Esophagus squamous epithelium (tissue), 5 donors: ENCODE measurements at places on chromosomes 4 and X.

DNA sequence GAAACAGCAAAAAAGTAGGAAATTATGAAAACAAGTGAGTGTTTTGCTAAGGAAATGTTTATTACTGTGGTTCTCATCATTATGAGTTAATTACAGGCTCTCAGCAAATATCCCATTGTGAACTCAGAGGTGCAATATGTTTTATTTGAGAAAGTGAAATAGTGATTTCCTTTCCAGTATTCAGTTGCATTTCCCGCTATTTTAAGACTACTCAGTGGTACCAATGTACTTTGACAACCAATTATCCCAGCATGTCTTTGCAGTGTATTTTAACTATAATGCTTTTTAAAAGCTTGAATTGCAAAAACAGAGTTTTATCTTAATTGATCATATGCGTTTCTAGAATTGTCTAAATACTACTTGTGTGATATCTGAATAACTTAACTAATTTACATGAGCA is 383.8 kb upstream of the TENM3 start:
- no peak for DNase-seq

DNA sequence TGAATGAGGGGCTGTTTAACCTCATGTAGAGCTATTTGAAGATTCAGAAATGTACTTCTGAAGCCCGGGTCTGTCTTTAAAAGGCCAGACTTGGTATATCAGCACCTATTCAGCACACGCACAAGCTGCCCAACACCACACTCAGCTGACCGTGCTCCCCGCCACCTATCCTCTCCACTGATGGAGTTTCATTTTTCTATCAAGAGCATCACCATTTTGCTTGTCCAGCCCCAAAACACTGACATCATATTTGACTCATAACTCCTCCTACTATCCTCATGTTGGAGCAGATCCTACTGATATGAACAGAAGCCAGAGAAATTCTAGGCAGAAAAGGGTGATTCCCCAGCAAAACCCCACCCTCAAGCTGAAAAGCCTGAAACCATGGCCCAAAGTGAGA is 100.3 kb downstream of the SORBS2 start:
- no peak for DNase-seq

DNA sequence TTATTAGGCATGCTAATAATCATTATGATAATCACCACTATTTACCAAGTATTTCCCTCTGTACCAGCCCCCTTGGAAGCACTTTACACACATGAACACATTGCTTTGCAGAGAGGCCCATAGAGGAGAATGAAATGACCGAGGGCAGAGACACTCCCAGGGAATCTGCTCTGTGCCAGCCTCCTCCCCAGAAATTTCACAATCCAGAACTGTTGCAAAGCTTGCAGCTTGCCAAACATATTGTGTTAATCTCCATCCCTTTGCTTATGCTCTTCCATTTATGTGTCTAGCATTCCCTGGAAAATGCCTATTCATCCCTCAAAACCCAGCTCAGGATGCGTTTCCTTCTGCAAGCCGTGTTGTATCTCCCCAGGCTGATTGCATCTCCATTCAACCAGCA is 37.8 kb downstream of the CYTL1 start:
- no peak for DNase-seq

DNA sequence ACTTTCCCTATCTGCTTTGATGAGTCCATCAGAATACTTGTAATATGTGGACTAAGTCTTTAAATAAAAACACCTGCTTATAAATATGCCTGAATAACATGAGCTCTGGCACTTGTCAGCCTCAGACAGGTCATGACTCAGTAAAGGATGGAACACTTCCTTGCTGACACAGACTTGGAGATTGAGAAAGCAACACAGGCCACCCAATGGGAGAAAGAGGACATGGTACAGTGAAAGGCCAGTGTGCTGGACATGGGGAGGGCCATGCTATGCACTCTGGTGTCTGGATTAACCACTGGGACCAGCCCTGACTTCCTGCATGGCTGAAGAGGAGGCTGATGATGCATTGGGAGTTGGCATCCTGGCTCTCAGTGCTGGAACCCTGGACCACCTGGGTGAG is 149.5 kb downstream of the DHRSX start:
- no peak for DNase-seq

DNA sequence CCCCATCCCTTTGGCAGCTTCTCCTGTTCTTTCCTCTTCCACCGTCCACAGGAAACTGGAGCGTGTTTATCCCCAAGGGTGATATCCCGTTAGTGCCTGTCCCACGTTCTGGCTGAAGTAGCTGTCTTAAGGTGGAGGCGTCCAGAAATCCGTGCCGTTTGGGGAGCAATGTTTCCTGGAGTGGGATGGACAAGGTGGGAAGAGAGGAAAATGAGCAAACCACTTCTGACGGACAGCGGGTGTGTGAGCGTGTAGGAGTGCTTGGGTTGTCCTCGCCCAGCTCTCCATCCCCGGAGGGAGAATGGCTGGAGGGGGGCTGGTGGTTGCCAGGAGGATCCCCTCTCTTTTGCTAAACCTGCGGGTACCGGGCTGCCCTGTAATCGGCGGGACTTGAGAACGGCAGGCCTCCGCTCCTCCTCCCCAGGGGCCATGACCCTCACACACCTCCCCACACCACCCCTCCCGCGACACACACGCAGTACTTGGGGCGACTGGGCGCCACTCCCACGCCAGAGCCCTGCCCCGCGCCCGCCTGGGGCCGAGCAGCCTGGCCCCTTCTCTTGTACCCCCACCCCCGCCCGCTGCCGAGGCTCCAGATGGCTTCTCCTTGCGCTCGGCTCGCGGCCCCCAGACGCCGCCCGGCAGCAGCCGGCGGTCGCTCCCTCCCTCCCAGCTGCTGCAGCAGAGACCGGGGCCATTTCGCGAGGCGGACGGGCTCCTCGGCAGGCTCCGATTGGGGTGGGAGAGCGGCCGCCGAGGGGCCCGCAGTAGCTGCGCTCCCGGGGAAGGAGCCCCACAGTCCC is 13.9 kb upstream of the PRDM8 start:
- DNase-seq, result no peak

DNA sequence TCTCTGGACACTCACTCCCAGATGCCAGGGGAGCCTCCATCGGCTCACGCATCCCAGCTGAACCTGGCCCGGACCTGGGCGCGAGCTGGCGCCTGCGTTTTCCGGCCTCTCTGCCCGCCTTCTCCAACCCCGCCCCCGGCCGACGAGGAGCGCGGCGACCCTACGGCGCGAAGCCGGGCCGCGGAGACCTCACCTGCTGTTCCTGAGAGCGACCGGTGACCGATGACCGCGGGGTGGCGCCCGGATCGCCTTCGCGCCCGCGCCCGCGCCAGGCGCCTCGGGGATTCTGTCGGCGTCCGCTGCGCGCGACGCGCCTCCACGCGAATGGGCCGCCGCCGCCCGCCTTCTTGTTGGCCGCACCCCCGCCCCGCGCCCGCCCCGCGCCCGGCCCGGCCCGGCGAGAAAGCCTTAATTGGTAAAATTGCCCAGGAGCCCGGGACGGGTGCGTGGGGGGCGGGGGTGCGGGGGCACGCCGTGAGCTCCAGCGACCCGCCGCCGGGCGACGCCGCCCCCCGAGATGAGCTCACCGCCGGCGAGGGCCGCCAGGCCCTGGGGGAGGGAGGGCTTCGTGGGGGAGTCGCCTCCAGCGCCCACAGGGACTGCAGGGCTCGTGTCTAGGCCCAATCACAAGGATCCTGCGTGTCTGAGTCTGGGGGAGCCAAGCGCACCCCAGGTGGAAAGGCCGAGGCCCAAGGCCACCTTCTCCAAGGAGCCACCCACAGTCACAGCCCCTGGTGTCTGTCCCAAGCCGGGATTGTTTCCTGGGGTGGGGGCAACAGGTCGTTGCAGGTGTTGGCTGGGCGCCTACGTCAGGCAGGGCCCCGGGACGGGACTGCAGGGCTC is at the start of gene FLNA:
FLNA (minus strand) TSS at position 322 of the 843 bp plus-strand sequence. CDS start 3,389 bp downstream, outside the sequence.
- no peak for DNase-seq

DNA sequence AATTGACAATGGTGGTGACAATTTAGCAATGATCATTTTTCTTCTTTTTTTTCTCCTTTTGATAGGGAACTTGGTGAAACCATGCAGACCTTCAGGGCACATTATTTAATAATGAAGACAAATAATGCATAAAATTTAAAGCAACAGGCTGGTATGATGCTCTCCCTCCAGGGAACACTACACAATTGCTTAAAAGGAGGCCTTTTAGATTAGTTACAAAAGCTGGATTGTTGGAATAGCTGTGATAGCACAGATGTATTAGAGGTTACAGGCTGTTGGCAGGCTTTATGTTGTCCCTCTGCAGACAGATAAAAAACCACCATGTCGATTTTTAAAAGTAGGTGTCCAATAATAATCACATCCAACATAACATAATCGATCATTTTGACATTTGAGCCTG is 307.0 kb downstream of the ADGRL3 start:
- no peak for DNase-seq

GRCh38 chr4:24796620-24797019 is 1.2 kb downstream of the SOD3 start:
- no peak for DNase-seq

- DNase-seq, result no peak
Observed at GRCh38 chr4:76430519-76431388, 4.3 kb upstream of the SHROOM3 start.

DNA sequence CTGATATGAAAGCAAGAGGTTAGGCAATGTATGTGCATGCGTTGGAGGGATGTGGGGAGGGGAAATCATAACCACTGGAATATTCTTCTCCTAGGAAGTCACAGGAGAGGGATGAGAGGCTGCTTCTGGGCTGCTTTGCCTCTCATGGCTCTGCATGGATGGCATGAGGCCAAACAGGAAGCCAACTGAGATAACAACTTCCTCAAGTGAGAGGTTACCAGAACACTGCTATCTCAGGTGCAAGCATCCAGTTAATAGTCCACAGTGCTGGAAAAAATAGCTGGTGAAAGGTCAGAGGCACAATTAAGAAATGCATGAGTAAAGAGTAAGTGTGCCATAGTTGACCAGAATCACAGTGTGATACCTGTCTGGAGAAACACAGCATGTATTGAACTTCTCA is 113.3 kb downstream of the ELOVL6 start:
- DNase-seq, result no peak

GRCh38 chr4:94533405-94534223 is 81.9 kb downstream of the PDLIM5 start:
- no peak for DNase-seq

DNA sequence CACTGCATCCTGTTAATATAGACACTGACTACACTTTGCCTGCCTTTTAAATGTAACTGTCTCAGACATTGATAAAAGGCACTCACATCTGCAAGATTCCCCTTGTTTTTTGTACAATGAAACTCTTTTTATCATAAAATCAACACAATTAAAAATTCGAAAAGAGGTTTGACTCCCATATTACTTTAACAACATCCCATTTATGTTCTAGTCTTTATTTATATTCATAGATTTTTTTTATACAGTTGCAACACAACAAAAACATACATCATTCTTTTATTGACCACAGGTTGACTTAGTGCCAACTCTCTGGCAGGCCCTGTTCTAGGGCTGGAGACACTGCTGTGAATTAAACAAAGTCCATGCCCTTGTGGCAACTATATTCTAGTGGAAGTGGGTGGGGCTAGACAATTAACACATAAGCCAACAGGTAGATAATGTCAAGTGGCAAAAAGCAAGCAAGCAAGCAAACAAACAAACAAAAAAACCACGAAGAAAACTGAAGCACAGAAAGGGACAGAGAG is 36.8 kb downstream of the ANK2 start:
- DNase-seq, result no peak

- no peak for DNase-seq
Observed at GRCh38 chrX:119273420-119274192, 37.5 kb downstream of the PGRMC1 start.

DNA sequence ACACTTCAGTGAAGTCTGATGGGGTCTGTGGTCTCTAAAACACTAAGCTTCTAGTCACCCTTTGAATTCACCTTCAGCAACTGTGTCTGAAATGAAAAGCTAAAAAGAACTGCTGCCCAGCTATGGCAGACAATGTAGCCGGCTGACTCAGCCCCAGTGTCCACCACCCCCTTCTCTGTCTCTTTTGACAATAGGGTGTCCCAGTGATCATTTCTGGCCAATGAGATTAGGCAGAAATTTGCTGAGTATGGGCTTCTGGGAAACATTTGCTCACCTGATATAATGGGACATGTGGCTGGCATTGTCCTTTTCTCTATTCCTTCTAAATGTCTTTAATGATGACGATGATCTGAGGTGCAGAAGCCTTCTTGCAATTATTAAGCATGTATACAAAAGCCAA is 20.6 kb downstream of the IGFBP7 start:
- no peak for DNase-seq

DNA sequence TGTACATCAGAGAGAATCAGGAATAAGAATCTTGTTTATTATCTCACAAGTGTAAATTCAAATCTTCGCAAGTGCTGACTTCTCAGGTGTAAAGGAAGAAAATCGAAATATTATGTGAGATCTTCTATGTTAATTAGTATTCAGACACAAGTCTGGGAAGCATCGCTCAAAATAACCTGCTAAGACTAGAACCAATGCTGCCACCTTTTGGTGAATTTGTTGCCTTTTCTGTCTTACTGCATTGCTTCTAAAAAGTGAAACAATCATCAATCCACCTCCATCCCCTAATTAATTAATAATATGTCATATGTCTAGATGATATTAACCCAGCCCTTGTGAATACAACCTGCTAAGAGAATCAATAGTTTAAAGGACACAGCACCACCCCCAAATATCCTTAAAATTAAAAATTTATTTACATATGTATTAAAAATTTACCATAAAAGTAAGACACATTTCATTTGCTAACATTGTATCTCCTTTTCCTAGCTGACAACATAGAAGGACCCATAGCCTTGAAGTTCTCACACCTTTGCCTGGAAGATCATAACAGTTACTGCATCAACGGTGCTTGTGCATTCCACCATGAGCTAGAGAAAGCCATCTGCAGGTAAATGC is 3.5 kb downstream of the EPGN start:
- no peak for DNase-seq

GRCh38 chr4:55784747-55785146 is 34.8 kb upstream of the EXOC1L start:
- DNase-seq, result no peak

DNA sequence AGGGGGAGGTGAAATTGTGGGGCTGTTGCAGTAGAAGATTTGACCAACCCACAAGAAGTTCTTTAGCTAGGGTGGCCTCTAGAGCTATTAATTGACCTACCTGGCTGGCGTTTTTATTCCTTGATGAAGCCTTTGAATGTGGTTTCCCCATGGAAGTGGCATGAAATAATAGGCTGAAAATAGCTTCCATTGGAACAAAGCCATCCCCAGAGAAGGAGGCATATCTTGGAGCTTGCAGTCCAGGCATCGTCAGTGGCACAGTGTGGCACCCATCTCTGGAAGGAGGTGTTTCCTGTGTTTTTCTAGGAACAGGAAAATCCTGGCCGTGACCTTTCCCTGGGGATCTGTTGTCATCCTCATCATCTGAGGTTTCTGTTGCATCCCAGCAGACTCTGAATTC is 96.3 kb upstream of the WDR1 start:
- no peak for DNase-seq

DNA sequence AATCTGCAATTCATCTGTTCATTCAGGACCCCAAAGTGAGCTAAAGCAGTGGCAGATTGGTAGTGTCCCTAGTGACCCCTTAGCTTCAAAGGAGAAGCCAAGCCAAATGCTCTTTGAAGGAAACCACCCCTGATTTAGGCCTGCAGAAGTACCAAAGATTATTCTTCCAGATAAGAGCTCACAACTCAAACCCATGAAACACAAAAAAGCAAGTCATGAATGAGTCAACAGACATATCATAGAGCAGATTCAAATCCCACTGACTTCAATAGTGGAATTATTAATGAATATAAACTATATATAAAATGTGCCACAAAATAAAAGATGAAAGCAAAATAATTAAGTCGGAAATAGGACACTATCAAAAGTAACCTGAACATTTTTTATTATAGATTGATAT is 197.6 kb downstream of the SCFD2 start:
- no peak for DNase-seq

- DNase-seq, result no peak
Observed at GRCh38 chr4:142923619-142924018, 77.5 kb upstream of the INPP4B start.

GRCh38 chr4:24896056-24896455 is 16.8 kb downstream of the CCDC149 start:
- DNase-seq, result no peak
